ENCODE measurements at places on chromosomes 11 and 22.
A peak's percentile ranks its signal among the peaks of the same experiment; 100 is the strongest.

- no peak for DNase-seq
Observed at GRCh38 chr22:45880716-45881523, 96.0 kb downstream of the WNT7B start.

DNA sequence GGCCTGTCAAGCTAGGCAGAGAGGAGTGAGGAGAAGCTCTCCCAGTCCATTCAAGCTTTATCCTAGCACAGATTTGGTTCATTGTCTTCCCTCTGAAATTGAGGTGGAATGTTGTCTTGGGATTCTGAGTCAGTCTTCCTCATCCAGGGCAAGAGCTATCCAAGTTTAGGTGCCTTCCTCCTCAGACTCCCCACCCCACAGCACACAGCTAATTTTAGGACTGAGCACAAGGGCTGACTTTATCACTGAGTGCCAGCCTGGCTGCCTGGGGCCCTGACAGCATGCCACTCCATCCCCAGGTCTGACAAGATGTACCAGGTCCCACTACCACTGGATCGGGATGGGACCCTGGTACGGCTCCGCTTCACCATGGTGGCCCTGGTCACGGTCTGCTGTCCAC, 2.6 kb downstream of the PGAP2 start:
- DNase-seq: no peak

- DNase-seq: no peak
Observed at GRCh38 chr11:79152511-79152910, 288.3 kb downstream of the TENM4 start.

- no peak for DNase-seq
Observed at GRCh38 chr11:128058580-128059208, 528.7 kb downstream of the ETS1 start.

DNA sequence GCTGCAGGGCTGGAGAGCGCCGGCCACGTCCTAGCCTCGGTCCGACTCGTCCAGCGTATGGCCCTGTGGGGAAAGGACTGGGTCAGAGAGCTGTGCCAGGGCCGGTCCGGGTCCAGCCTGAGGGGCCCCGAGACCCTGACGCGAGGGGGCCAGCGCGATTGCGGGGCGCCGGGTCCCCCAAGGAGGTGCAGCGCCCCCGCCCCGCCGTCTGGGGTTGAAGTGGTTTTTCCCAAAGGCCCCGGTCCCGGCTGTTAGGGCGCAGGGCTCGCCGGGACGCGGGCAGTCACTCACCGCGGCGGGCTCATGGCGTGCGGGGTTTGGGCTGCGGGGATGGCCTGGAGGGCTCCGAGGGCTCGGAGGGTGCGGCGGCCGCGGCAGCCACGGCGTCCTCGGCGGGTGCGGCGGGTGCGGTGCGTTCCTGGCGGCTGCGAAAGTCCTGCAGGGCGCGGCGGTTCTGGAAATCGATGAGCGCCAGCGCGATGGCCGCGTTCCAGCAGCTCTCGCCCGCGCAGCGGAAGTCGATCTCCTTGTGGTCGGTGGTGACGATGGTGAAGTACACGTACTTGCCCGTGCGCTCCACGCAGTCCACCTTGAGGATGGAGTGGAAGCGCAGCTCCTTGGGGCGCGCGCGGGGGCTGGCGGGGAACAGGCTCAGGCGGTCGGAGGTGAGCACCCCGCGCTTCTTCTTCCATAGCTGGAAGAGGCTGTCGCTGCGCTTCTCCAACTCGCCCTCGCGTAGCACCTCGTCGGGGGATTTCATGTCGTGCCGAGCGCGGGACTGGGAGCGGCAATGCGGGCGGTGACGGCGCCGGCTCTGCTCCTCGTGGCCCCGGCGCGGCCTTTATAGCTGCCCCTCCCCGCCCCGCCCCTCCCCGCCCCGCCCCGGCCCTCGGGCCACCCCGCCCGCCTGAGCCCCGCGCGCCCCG, at the start of gene PHLDA2:
Gene PHLDA2, minus strand, starts transcription at position 816 of the 926 bp plus-strand sequence. Its CDS starts 56 bp downstream, at position 760.
- peak; percentile 67 for DNase-seq

GRCh38 chr22:47050401-47051051, 288.1 kb downstream of the TBC1D22A start:
- DNase-seq: no peak

DNA sequence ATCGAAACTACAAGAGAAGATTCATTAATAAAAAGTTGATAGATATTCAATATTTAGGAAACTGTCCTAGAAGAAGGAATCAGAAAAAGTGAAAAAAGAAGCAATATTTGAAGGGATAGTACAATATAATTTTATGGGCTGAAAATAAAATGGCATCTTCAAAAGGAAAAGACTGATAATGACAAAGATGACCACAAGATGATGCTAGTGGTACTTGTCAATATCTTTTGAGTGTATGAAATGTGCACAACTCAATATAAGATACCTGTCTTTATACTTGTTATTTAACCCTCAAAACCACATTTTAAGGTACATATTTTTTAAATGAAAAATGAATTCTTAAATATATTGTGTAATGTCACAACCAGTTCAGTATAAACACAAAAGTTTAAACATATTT, 1059.6 kb upstream of the RAG2 start:
- no peak for DNase-seq

DNA sequence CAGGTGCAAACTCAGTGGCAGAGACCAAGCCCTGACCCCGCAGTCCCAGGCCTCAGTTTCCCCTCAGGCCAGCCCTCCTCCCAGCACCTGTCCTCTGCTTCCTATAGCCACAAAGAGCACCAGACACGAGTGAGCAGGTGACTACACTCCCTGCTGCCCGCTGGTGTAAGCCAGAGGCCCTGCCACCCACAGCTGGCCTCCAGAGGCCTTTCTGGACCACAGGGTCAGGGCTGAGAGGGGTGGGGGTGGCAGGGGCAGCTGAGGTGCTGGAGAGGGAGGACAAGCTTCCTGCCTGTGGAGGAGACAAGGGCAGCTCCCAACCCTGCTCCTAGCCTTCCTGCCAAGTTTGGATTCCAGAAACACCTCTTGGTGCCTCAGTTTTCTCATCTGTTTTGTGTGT, 31.3 kb upstream of the WNT7B start:
- no peak for DNase-seq

GRCh38 chr11:83306200-83307080, 20.3 kb upstream of the CCDC90B start:
- DNase-seq: no peak

GRCh38 chr11:21110415-21110814, 441.0 kb downstream of the NELL1 start:
- no peak for DNase-seq

DNA sequence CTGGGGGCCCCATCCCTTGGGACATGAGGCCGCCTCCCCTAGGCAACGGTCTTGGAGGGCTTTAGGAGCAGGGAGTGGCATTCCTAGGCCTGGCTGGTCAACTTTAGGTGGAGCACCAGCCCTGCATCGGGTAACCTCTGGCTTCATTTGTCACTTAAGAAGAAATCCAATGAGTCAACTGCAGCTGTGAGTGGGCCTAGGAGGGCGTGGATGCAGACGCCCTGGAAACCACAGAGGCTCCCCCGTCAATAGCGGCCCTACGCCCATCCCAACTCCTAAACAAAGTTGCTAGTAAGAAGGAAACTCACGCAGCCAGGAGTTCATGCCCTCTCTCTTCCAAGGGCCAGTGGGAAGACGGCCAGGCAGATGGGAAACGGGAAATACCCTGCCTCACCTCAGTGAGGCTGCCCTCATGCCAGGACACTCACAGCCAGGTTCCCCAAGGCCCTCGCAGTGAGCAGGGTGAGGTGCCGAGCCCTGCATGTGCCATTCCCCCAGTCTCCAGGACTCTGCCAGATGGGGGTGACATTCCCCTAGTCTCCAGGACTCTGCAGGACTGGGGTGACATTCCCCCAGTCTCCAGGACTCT, 20.8 kb downstream of the BID start:
- DNase-seq: no peak

- DNase-seq: no peak
Observed at GRCh38 chr22:30208631-30209603, 37.6 kb downstream of the LIF start.

DNA sequence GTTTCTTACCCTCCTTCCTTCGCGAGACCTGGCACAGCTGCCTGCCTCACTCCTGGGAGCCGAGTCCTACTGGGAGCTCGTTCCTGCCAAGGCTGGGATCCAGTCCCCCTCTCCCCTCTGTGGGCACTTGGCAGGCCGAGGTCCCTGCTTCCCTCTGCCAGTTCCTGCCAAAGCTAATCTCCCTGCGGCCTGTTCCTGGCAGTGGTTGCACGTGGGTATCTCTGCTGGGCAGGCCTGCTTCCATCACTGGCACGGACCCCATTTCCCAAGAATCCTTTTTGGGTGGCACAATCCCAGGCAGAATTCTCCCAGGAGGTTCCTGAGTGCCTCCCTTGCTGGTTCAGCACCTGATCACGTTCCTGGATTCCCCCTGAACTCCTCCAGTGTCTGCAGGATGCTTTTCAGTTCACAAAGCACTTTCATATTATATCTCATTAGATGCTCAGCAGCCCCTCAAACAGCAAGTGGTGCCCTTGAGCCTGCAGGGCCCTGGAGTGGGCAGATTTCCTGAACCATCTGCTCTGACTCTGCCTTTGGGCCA, 96.5 kb downstream of the RRM1 start:
- DNase-seq: no peak

GRCh38 chr22:30253205-30253852, 6.8 kb upstream of the LIF start:
- DNase-seq: no peak

DNA sequence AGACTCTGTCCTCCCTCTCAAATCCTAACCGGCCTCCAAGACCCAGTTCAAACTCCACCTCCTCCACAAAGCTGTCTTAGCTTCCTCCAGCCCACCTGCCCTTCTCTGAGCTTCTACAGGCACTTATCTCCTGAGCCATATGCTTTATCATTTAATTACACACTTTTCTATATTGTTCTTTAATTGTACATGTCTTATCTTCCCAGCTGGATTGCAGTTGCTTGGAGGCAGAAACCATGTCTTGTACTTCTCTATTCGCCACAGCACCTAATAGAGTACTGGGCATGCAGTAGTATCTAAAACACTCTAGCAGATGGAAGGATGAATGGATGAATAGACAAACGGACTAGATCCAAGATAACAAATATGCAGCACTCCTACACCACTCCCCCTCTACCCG, 11.3 kb downstream of the TRIM29 start:
- DNase-seq: no peak

- no peak for DNase-seq
Observed at GRCh38 chr11:35118906-35119305, 20.1 kb upstream of the CD44 start.

DNA sequence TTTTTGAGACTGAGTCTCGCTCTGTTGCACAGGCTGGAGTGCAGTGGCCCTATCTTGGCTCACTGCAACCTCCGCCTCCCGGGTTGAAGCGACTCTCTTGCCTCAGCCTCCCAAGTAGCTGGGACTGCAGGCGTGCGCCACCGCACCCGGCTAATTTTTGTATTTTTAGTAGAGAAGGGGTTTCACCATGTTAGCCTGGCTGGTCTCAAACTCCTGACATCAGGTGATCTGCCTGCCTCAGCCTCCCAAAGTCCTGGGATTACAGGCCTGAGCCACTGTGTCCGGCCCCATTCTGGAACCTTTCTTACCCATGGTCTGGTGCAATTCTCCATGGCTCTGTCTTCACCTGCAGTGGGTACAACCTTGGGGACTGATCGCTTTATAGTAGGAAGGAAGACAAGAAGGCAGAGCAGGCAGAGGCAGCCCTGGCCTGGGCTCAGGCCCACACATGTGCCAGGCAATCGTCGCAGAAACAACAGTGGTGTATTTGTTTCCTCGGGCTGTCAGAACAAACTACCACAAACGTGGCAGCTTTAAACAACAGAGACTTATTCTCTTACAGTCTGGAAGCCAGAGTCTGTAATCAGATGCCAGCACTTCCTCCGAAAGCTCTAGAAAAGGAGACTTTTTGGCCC, 4.0 kb upstream of the PTGDR2 start:
- no peak for DNase-seq

- no peak for DNase-seq
Observed at GRCh38 chr11:117251506-117251905, 19.0 kb downstream of the RNF214 start.

- no peak for DNase-seq
Observed at GRCh38 chr11:64450168-64450560, 91.2 kb downstream of the RPS6KA4 start.

- DNase-seq: no peak
Observed at GRCh38 chr11:65438257-65439151, 15.9 kb downstream of the NEAT1 start.

- no peak for DNase-seq
Observed at GRCh38 chr11:73389134-73389525, 12.9 kb downstream of the RELT start.

DNA sequence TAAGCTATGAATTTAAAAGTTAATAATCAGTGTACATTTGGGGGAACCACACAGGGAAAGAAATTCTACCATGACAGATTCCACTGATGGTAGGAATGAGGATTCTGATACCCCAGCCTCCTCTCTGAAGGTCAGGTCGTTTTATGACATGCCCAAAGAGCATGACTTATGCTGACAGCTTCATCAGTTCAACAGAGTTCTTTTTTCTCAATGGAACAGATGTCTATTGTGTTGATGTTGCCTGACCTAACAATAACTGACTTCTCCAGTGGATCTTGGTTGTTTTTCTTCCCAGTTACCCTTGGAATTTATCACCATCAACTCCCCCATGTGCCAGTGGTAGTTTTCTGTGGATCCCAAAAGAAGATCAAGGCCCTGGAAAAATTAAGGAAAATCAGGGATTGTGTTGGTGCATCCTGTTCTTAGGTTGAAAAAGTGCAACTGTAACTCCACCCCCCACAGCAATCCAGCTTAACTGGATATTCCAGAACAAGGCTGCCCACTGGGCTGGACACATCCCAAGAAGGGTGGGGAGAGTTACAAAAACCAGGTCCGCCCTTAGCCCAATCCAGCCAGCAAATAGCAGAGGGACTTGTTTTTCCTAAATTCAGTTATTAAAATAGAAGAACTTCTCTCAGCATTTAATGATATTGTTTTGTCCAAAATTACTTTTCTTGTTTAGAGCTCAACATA, 31.5 kb upstream of the CAT start:
- no peak for DNase-seq

DNA sequence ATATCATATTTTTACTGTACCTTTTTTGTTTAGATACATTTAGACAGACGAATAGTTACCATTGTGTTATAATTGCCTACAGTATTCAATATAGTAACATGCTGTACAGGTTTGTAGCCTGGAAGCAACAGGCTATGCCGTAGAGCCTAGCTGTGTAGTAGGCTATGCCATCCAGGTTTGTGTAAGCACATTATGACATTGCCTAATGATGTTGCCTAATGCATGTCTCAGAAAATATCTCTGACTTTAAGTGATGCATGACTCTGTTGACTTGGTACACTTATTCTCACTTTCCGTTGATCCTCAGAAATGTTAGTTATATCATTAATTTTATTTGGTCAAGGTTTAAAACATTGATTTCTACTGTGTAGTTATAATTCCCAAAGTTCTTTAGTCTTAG, 39.9 kb downstream of the OR2AT4 start:
- DNase-seq: no peak

- no peak for DNase-seq
Observed at GRCh38 chr11:132601875-132602274, 930.4 kb downstream of the OPCML start.

DNA sequence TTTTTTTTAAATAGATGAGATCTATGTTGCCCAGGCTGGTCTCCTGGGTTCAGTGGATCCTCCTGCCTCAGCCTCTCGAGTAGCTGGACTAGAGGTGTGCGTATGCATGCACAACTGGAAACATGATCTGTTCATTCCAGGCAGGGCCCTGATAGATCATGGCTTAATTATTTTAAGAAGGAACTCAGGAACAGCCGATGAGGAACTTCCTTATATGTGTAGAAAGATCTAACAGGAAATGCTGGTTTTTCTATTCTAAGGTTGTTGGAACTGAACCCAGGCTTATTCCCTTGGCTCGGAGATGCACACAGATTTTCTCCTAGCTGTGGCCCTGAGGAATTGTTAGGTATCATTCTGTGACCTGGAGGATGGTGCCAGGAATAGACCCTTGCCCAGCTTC, 32.4 kb downstream of the SPECC1L start:
- no peak for DNase-seq

Measured in CD4-positive, alpha-beta T cell treated with Interferon alpha-2 for 1 hour (primary cell).